ENCODE measurements at places on chromosomes 16 and 17.

GRCh38 chr17:32015245-32016013, 8.2 kb downstream of the LRRC37B start:
- DNase-seq: peak; percentile 49

- DNase-seq: no peak
These were observed 311 bp upstream of the KDM8 start for GRCh38 chr16:27202923-27203506.

GRCh38 chr16:30998852-30999761, 11.3 kb downstream of the STX1B start:
- DNase-seq: no peak

GRCh38 chr17:40514013-40514875, 12.8 kb upstream of the TNS4 start:
- DNase-seq: no peak

- DNase-seq: no peak
These were observed 27.5 kb downstream of the WSB1 start for GRCh38 chr17:27321372-27321771.

DNA sequence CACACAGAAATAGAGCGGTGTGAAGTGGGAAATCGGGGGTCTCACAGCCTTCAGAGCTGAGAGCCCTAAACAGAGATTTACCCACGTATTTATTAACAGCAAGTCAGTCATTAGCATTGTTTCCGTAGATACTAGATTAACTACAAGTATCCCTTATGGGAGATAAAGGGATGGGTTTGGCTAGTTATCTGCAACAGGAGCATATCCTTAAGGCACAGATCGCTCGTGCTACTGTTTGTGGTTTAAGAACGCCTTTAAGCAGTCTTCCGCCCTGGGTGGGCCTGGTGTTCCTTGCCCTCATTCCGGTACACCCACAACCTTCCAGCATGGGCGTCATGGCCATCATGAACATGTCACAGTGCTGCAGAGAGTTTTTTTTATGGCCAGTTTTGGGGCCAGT, 27.0 kb downstream of the TMC6 start:
- DNase-seq: no peak

DNA sequence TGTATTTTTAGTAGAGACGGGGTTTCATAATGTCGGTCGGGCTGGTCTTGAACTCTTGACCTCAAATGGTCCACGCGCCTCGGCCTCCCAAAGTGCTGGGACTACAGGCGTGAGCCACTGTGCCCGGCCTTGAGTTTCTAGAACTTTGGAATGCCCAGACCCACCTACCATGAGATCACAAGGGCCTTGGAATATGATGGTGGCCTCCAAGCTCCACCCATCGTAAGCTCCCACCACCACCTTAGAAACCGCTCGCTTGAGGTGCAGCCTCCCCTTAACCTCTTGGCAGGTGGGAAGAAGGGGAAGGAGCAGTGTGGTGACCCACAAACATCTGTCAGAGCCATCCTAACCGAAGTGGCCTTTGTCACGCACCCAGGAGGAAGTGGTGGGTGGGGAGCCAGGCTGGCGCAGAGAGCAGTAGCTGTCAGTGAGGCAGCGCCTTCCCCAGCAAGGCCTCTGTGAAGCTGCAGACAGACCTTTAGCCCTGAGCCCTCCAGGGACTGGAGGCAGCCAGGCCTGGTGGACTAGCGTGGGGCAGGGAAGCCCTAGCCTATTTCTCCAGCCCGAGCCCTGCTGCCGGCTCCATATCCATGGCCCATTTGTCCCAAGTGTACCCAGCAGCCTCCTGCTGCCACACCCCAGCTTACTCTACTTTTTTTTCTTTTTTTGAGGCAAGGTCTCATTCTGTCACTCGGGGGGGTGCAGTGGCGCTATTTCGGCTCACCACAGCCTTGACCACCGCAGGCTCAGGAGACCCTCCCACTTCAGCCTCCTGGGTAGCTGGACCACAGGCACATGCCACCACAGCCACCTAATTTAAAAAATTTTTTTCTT, 13.1 kb upstream of the SEPHS2 start:
- DNase-seq: no peak

DNA sequence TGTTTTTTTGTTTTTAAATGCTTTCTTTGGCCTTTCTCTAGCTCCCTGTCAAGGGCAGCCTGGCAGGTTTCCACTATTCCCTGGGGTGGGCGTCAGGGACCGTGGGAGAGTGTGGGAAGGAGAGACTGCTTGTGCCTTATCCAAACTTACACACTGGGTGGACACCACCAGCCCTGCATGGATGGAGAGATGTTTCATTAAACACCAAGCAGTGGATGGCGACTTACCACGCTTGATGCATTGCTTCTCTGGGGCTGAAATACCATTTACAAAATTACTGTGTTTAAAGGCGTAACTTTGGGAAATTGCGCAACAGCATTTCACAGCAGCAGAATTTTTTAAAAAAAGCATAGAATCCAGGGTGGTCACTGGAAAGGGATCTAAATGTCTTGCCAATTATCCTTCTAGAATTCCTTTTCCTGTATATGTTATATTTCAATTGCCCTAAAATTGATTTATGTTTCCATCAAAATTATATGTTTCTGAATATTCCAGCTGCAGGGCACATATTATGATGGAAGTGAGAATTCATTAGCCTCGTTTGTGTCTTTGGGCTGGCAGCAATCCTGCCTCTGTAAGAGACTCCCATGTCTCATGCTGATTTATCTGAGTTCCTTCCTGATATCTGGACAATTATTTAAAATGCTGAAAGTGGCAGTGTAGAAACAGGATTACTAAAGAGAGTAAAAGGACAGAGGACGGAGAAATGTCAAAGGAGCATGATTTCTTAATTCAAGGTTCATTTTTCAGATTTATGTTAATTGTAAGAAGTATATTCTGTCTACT, 247.3 kb downstream of the GRIN2A start:
- no peak for DNase-seq

DNA sequence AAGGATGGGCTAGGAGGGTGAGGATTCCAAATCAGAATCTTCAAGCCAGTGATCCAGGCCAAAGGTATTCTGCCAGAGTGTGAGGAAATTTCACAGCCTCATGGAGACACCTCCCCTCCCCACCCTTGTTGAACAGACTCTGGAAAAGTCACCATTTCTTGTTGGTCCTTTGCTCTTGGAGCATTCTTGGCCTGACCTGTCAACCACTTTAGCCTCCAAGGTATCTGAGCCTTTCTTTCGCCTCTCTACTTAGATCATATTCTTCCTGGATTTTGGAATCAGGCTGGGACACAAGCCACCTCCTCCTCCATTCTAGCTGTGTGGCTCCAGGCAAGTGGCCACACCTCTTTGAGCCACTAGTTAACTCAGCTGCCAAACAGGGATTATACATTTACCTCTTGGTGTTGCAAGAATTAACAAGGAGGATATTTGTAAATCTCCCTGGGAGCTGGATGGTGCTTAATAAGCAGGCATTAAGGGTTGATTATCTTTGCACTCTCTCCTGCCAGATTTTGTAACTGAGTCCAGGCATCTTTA, 193.5 kb downstream of the WWOX start:
- DNase-seq: peak; percentile 97

GRCh38 chr17:14197586-14197985, 39.1 kb downstream of the CDRT15 start:
- DNase-seq: no peak

DNA sequence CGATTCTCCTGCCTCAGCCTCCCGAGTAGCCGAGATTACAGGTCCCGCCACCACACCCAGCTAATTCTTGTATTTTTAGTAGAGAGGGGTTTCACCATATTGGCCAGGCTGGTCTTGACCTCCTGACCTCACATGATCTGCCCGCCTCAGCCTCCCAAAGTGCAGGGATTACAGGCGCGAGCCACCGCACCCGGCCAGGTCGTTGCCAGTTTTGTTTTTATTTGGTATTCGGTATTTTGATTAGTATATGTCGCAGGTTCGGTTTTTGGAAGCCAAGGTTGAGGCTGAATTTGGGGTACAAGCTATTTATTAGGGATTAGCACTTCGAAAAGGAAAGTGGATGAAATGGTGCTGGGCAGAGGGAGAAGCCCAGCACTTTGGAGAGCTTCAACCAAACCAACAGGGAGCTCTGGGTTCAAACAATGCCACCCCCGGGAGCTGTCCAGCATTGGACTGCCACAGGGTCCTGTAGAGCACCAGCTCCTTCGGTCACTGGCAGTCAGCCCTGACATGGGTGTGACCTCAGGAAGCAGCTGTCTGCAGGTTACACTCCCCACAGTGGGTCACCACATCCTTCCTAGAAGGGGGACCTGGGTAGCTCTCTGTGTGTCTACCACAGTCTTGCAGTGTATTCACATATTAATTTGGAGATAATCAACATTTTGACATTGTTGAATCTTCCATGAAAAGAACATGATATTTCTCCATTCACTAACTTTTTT, 1.5 kb upstream of the CLEC10A start:
- no peak for DNase-seq

- no peak for DNase-seq
These were observed 6.2 kb upstream of the DLX4 start for GRCh38 chr17:49962599-49963308.

- peak; percentile 56 for DNase-seq
These were observed 54.3 kb upstream of the SREBF1 start for GRCh38 chr17:17890773-17891759.

- DNase-seq: no peak
These were observed 107.6 kb downstream of the SLC39A11 start for GRCh38 chr17:72984926-72985325.

- DNase-seq: peak; percentile 99
These were observed 164.5 kb downstream of the PRKCA start for GRCh38 chr17:66466840-66467367.

DNA sequence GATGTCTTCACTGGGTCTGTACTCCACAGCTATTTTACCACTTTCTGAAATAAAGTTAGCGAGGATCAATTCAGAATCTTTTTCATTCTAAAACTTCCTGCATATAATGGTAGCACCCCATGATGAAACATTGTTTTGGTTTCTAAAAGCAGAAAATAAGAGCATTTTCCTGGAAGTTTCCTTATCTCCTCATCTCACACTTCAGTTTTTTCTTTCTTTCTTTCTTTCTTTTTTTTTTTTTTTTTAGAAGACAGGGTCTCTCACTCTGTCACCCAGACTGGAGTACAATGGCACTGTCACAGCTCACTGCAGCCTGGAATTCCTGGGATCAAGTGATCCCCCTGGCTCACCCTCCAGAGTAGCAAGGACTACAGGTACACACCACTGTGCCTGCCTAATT, 10.3 kb downstream of the RDM1 start:
- no peak for DNase-seq

DNA sequence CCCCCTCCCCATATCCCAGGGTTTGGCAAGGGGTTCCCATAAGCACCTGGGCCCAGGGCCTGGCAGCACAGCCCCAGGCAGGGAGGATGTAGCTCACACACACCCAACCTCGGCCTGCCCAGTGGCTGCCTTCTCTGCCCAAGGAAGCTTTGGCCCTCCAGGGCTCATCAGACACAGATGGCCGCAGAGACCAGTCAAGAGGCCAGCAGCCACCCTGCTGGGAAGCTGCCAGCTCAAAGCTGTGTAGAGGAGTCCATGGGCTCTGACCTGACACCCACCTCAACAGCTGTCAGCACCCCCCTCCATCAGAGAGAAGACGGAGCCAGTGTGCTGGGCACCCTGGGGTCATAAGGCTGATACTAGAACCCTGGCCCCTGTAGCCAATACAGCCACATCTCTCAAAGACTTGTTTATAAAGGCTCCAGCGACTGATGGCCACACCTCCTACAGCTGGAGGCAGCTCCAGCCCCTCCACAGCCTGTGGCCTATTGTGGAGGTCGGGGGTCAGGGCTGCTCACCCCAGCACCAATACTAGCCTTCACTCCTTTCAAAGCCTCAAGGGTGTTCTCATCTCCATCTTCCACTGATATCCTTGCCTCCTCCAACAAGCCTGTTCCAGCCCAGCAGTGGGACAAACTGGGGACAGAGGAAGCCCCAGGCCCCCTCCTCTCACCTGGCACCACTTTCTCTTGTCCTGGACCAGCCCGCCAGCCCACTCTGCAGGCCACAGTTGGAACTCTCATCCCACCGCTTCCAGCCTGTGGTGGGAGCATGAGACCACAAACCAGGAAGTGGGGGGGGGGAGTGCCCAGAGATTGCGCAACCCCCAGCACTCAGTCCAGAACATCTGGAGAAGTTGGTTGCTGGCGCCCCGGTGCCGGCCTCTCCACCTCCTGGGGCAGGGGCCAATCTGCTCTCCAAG, 2.2 kb upstream of the MPG start:
- peak; percentile 24 for DNase-seq

GRCh38 chr17:56973520-56973919, 4.4 kb upstream of the SCPEP1 start:
- DNase-seq: no peak

DNA sequence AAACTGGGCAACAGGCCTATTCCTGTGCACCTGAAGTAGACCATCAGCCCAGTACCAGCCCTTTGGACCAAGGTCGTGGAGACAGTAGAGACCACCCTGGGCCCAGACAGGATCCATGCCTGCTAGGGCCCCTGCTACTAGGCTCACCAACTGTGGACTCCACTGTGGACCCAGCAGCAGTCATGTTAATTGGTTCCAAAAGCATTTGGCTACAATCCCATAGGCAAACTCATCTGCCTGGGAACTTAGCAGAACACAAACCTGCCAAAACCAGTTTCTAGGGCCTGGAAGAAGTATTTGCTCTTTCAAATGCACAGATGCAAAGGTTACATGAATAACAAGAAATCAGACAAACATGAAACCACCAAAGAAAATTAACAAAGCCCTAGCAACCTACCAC, 53.1 kb downstream of the ACSM2A start:
- DNase-seq: no peak

- DNase-seq: peak; percentile 63
These were observed 148.7 kb upstream of the ZFHX3 start for GRCh38 chr16:73196670-73197069.

GRCh38 chr17:32519228-32520103, 32.7 kb downstream of the CDK5R1 start:
- DNase-seq: no peak

- no peak for DNase-seq
These were observed 1431.1 kb downstream of the CDH8 start for GRCh38 chr16:60605176-60605575.

DNA sequence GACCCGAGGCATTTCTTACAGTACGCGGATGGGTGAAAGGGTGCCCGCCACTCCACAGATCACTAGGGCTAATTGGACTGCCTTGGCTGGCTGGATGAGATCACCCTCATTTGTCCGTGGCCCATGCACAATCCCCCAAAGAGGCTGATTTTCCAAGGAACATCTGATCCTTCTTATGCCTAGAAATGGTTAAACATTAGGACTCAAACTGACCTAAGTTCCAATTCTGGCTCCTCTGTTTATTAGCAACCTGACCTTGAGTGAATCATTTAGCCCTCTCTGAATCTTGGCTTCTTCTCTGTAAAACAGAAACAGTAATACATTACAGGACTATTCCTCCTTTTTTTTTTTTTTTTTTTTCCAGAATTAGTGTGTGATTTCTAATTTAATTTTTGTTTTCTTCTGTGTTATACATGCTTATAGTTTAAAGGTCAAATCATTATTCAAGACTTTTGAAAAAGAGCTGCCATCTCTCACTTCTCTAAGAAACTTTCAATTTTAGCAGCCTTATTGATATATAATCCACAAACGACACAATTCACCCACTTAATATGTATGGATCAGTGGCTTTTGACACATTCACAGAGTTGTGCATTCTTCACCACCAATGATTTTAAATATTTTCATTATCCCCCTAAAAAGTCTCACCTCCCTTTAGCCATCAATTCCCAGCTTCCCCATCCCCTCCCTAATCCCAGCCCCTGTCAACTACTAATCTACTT, 45.4 kb upstream of the TMEM132E start:
- DNase-seq: peak; percentile 54

- peak; percentile 22 for DNase-seq
These were observed 21.5 kb upstream of the SKAP1 start for GRCh38 chr17:48451489-48451888.

GRCh38 chr16:16985707-16986106, 485.1 kb downstream of the XYLT1 start:
- no peak for DNase-seq
